ENCODE measurements at places on chromosomes 12 and 14. TPM values are rescaled to one million over a fixed set of nuclear protein-coding genes. Genes with fewer than 3 reads are reported as not detected.

- no peak for DNase-seq
Measured at GRCh38 chr14:63012171-63012570, 33.1 kb downstream of the KCNH5 start.

DNA sequence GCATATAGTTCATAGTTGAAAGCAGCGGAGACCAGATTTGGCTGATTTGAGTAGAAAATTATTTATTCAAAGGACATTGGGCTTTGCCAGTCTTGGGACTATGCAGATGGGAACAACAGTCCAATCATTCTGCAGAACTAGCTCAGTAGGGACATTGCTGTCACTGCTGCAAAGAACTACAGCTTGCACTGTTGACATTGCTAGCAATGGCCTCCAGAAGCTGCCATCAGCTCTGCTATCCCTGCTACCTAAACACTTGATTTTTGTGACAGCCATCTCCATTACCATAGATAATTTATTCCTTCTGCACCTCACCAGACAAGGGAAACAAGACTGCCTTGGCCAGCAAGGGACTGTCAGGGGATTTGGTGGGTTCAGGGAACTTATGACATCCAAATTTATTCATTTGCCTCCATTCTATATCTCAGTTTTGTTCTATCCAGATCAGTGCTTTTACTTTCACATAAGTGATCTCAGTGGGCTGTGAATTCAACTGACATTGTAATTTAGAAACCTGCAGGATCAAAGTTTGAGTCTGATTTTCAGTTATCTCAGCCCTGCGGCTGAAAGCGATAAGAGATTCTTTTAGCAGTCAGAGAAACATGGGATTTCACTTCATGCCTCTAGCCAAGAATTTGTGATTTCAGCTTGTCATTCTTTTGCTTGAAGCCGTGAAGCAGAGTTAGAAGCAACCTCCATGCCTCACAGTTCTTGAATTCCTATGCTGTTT, 136.7 kb upstream of the FBXO33 start:
- no peak for DNase-seq

Gene SYCP3
- total RNA-seq: not detected

Gene ARL6IP4
- 150 TPM for total RNA-seq

- DNase-seq: no peak
Measured at GRCh38 chr12:43842259-43842658, 6.4 kb downstream of the TMEM117 start.

DNA sequence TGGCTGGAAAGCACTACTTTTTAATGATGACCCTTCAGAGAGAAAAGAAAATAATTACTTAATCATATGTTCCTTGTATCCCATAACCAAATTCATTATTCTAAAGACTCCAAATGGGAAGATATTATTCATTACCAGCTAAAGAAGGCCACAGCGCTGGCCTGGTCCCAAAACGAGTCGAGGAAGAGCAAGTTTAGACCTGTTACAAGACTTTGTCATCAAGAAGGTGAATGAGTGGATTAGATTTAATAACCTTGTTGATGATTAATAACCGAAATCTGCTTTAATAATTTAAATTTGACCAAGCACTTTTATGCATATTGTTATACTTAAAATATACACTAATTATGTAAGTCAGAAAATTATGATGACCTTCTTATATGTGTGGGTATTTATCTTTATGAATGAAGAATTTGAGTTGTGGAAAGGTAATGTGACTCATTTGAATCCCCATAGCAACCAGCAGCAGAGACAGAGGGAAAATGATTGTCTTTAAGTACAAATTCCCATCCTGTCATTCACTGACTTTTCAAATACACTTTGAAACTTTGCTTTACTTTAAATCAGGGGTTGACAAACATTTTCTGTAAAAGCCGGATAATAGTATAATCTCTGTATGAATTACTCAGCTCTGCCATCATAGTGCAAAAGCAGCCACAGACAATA, 200.3 kb upstream of the NPAS3 start:
- no peak for DNase-seq

DNA sequence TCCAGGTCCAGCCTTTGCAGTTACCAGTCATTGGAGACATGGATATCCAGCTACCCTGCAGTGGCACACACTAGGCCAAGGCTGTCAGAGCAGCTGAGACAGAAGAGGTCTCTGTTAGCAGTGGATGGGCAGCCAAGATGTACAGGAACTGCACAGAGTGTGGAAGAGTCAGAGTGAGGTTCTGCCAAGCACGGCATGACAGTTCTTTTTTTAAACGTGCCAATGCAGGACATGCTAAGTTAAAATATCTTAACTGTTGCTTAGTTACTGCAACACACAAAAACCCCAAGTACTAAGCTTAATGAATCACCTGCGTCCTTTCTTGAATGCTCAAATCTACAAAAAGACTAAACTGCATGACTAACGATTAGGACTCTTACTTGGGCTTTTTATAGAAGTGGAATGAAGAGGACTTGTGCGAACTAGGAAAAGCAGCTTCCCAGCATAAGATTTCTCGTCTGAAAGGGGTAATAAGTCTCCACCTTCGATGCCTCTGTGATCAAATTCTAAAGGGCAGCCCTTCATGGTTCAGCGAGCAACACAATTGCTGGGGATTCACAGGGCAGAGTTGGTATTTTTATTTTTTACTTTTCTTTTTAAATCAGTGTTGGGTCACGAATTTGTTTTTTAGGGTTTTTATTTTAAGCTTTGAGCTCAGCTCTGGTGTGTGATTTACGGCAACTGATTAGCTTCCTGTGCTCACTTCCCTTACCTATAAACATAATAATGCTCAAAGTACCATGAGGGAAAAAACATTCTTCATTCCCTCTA, 20.6 kb downstream of the MAPK1IP1L start:
- no peak for DNase-seq

- DNase-seq: no peak
Measured at GRCh38 chr12:43776498-43776897, 17.7 kb downstream of the IRAK4 start.

DNA sequence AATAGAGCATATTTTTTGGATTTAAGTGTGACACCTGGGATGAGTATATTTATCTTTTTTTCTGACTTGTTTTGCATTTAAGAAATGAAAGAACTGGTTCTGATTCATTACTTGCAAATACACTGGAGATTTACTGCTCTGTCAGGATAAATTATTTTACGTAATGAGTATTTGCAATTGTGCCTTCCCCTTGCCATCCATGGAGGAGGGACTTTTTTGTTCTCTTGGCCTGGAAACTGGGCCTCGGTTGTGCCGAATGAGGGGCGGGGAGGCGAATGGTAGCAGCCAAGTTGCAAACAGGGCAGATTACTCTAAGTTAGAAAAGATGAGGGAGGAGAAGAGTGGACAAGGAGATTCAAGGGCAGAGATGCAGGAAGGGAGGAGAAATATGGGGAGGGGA, 308.7 kb downstream of the ATP23 start:
- no peak for DNase-seq

DNA sequence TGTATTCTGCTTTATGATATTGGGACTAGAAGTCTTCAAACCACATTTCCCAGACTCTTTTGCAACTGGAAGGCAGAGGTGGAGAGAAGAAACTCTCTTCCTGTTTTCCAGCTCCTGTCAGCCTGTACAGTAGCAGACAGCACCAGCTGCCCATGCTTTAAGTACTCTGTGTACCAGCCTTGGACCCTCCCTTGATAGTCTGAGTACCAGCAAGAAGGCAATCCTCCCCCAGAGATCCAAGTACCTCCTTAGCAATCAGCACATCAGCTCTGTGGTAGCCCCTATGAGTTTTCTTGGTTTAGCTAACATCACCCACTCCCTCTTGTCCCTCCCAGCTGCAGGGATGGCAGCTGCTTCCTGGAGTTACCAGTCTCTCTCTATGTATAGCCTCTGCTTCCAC, 56.3 kb downstream of the STXBP6 start:
- no peak for DNase-seq

GRCh38 chr14:77271113-77271710, at the start of gene NGB:
Gene NGB (minus strand): TSS chr14:77271206. CDS start chr14:77270937, 269 bp downstream.
- DNase-seq: no peak

- no peak for DNase-seq
Measured at GRCh38 chr12:22668441-22668840, 43.5 kb downstream of the ETNK1 start.

DNA sequence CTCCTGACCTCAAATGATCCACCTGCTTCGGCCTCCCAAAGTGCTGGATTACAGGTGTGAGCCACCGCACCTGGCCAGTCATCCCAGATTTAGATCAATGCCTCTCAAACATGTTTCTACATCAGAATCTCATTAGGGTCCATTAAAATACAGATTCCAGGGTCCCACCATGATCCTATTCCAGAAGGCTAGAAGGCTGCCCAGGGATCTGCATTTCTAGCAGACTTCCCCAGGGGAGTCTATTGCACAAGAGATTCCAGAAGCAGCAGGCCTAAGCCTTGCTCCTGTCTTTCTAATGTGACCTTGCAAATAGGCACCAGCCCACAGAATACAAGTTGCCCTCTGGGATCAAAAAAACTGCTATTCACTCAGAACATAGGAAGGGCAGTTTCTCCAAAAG, 81.5 kb downstream of the SCARB1 start:
- no peak for DNase-seq

Gene NKX2-1
- total RNA-seq: not detected

Gene SLC38A6
- total RNA-seq: 8.7 TPM

GRCh38 chr12:25692115-25693035, 139.3 kb upstream of the LMNTD1 start:
- DNase-seq: no peak

Gene C12orf60
- 1.8 TPM for total RNA-seq

DNA sequence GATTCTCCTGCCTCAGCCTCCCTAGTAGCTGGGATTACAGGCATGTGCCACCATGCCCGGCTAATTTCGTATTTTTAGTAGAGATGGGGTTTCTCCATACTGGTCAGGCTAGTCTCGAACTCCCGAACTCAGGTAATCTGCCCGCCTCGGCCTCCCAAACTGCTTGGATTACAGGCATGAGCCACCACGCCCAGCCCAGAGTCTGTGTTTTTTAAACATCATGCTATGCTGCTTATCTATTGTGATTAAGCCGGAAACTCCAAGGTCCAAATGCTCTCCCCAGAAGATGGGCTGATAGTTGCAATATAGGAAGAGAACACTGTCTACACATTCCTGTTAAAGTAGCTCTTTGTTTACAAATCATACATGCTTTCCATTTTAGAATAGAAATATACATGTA, 30.5 kb upstream of the MAX start:
- DNase-seq: no peak

- DNase-seq: no peak
Measured at GRCh38 chr14:67429510-67430205, 17.7 kb upstream of the PLEK2 start.

Gene FAM222A
- total RNA-seq: 1.3 TPM

DNA sequence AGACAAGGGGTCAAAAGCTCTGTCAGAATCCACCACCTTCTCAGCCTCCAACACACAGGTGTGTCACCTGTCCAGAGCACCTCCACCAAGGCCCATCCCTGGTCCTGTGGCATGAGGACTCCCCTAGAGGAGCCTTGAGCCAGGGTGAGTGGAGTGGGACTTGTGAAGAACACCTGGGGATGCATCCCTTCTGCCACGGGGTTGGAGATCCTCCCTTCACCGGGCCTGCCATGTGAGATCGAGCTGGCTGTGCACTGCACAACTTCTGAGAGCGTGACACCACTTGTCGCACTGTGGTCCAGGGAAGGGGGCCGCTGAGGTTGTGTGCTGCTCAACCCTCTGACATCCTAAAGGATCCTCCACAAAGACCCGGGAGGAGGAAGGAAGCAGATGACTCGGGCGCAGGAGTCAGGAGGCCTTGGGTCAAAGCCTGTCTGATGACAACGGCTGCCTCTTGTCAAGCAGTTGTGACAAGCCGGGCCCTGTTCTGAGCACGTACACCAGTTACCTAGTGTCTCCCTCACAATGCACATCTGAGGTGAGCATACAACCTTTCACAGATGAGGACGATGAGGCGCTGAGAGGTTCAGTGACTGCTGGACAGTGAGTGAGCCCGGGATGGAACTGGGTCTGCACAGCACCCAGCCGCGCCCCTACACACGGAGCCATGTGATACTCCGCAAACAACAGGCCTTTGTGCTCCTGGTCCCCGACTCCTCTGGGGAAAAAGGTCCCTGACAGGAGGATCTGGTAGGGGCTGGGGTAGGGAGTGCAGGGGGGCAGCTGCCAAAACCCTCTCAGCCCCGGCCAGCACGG, 35.6 kb downstream of the CHGA start:
- DNase-seq: no peak

Gene MAP1LC3B2
- 2.5 TPM for total RNA-seq

DNA sequence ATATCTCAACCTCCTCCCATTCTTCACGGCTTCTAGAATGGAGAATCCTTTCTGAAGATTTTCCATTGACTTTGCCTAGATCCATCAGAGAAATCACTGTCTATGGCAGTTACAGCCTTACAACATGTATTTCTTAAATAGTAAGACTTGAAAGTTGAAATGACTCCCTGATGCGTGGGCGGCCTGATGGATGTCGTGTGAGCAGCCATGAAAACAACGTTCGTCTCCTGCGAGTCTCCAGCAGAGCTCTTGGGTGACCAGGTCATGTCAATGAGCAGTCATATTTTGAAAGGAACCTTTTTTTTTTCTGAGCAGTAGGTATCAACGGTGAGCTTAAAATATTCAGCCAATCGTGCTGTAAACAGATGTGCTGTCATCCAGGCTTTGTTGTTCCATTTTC, 139.9 kb upstream of the C14orf180 start:
- no peak for DNase-seq

DNA sequence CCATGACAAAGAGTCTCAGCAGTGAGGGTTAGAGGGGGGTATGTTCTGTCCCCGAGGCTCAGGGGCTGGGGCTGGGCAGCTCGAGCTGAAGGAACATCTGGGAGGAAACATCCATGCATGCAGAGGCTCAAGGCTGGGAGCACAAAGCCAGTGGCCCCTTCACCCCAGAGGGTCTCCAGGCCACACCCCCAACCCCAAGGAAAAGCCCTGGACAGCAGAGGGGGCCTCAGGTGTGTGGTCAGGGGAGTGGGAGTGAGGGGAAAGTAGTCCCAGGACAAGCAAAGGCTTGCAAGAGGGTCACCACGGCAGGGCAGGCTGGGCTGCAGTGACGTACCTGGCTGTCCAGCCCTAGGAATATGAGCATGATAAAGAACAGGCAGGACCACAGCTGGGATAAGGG, 17.5 kb downstream of the SLC6A12 start:
- DNase-seq: no peak

- no peak for DNase-seq
Measured at GRCh38 chr14:51400139-51400538, 160.1 kb downstream of the TMX1 start.

DNA sequence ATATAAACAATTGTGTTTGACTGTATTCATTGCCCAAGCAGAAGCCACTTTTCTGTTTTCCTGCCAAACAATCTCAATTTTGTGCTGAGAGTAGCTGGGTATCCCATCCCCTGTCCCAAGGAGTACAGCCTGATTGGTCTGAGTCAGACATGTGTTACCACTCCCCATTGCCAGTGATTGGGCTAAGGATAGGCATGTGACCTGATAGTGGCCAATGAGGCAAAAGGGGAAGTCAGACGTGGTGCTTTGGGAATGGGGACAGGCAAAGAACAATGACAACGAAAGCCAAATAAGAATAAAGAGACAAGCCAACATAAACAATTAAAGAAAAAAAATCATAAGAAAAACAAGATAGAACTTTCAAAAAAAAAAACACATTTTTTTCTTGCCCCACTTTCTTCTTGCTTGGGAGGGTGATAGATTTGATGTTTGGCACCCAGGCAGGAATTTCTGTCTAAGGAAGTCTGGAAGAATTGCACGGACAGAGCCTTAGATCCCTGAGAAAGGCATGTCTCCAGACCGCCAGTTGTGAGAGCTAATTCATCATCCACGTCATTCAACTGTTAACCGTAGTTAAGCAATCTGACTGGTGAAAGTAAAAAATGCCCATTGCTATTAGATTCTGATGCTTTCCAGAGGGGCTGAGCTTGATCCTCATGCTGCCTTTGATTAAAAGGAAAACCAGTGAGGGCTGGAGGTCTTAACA, 626.6 kb upstream of the TMEM132C start:
- no peak for DNase-seq

Gene DLK1
- 3.0 TPM for total RNA-seq

- DNase-seq: no peak
Measured at GRCh38 chr14:97021001-97021400, 223.8 kb downstream of the VRK1 start.
